ENCODE measurements at places on chromosomes 7 and 10.

GRCh38 chr7:134820778-134821177 is 41.3 kb downstream of the CALD1 start:
- DNase-seq, result no peak

DNA sequence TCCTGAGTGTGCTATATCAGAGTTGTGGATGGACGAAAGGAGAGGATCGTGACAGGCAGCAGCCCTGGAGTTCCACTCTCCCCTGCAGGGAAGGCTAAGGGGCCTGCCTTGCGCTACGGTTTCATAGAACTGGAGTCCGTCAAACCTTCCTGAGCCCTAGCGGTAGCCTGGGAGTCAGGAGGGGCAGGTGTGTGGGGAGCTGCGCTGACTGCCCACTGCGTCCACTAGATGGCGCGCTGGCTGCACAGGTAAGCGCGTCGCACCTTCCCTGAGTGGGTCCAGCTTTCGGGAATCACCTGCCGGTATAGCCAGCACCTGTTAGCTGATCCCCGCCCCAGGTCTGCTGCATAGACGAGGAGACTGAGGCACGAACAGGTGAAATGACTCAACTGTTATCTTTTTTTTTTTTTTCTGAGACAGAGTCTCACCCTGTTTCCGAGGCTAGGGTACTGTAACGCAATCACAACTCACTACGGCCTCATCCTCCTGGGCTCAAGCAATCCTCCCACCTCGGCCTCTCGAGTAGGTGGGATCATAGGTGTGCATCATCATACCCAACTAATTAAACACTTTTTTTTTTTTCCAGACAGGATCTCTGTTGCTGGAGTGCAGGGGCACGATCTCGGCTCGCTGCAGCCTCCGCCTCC is 20.2 kb upstream of the BAIAP2L1 start:
- peak; percentile 64 for DNase-seq

DNA sequence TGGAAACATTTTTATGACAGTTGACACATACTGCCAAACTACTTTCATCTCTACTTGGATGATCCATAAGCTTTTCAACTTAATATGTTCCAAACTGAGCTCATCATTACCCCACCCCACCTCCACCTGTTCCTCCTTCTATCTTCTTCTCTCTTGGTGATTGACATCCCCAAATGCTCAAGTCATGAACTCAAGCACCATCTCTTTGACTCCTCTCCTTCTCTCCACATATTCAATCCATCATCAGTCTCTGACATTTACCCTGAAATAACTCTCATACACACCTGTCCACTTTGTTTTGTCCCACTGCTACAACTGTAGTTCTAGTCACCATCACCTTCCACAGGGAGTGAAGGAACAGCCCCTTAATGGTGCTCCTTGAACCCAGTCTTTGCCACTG is 43.3 kb downstream of the SGCE start:
- DNase-seq, result no peak

DNA sequence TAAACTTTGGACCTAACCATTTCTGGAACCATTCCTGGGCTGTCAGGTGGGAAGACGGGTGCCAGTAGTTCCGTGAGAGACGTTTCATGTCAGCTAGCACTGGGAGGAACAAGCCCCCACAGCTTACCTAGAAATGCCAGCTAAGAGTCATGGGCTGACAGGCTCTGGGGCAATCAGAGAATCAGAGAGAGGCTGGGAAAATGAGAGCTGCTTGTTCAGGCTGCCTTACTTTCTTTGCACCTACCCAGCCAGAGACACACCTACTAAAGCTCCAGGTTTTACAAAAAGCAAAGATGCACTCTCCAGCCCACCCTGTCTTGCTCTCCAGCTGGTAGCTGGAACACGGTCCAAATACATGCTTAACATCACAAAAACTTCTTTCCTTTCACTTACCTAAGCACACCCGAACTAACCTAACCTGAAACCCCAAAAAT is 688 bp downstream of the PTN start:
- no peak for DNase-seq

DNA sequence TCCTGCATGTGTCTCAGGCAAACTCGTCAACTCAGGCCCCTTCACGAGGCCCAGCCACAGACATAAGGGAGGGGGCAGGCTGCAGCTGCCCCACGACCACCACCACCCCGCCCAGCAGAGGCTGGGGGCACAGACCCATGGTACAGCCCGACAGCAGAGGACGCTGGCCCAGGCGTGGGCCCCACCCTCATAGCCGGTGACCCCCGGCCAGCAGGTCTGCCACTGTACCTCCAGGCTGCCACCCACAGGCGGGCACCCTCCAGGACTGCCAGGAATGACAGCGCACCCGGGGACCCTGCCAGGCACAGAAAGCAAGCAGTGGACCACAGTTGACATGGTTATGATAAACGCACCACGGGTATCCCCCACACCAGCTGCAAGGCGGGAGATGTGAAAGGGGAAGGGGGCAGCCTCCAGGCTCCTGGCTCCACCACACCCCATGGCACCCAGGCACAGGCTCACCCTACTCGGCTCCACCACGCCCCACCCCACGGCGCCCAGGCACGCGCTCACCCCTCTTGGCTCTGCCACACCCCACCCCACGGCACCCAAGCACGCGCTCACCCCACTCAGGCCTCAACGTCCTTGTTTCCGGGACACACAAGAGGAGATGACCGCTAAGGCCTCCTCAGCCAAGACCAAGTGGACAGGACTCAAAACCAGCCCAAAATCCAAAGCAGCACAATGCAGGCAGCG is 135.9 kb downstream of the MAD1L1 start:
- no peak for DNase-seq

DNA sequence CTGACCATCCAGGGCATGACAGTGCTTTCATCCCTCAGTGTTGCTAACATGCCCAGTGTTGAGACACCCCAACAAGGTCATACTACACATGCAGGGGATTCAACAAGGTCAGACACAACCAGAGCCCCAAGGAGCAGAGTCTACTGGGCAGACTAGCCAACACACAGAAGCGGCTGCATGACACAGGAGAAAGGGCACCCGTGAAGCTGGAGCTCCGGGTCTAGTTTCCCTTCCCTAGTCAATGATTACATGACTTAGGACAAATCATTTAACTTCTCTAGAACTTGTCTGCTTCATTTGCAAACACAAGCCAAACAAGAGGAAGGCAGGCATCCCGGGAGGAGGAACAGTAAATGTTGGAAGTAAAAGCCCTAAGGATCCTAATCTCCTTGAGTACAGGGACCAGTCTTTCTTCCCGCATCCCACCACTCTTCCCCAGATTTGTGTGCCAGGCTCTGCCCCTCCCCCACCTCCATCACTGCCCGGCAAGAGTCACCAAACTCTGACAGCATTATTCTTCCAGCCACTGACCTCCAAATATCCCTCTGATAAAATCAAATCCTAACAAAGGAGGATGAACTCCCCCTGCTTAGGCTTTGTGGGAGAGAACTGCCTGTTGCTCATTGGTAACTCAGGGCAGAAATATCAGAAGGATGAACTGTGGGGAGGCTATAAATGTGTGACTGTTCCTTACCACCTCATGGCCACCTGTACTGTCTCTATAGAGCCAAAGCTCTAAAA is 104.3 kb downstream of the KCNMA1 start:
- DNase-seq, result no peak

DNA sequence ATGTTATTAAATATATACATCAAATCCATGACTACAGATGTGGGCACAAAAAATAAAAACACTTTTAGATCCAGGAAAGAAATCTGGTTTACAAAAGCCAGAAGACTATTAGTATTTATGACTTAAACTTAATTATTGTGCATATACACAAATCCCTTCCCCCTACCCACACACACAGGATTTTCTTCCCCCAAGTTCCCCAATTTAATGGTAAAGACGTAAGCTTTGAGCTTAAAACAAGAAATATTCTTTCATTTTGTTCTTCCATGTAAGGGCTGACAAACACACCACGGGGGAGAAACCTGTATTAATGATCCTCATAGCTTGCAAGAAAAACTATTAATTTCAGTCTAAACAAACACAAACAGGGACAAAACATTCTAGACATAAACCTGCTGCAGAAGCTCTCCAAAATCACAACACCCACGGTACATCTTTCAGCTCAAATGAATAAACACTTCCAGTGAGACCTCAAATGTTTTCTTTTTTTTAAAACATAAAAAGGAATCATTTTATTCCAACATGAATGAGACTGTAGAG is 28.5 kb downstream of the OSBPL3 start:
- no peak for DNase-seq

GRCh38 chr7:98066934-98067507 is 39.6 kb upstream of the LMTK2 start:
- DNase-seq, result no peak
